Omental fat pad (tissue), 4 donors: ENCODE measurements at places on chromosomes 11 and 22. TPM values are rescaled to one million over a fixed set of nuclear protein-coding genes. Genes with fewer than 3 reads are reported as not detected.

GRCh38 chr22:45964372-45964771, 12.6 kb downstream of the WNT7B start:
- no peak for DNase-seq

GRCh38 chr11:93942176-93942575, 79.0 kb upstream of the HEPHL1 start:
- DNase-seq, result no peak

GRCh38 chr11:1303973-1304372, 5.5 kb downstream of the TOLLIP start:
- no peak for DNase-seq

DNA sequence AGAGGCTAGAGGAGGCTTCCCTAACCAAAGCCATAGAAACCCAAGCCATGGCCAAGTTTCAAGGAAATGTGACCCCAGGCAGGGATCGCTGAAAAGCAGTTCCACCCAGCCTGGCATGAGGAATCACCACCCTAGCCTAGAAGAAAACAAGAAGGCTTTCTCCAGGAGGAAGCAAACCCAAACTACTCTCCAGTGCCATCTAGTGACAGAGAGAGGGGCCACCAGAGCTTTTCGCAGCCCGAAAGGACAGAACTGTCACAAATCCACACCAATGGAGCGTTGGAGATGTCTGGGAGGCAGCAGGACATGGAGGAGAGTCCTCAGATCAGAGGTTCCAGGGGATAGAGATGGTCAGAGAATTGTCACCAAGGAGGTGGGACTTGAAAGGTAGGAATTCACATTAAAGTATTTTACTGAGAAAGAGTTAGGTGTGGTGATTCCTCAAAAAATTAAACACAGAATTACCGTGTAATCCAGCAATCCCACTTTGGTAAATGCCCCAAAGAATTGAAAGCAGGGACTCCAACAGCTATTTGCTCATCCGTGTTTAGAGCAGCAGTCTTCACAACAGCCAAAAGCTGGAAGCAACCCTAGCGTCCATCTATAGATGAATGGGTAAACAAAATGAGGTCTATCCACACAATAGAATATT, 67.3 kb upstream of the NUP50 start:
- no peak for DNase-seq

DNA sequence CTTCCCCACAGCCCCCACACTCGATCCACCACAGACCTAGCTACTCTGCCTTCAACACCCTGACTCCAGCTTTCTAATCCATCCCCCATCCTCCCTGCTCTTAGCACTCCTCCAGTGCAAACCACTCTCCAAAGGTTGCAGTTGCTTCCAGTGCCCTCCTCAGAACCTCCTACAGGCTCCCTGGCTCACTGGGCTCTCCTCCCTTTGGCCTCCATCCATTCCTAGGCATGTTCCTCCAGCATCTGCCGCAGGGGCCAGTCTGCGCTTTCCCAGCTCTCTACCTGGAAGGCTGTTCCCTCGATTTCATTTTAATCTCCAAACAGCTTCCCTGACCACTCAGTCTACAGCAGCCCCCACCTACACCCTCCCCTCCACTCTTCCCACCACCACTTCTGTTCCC, 133.8 kb downstream of the SPATA19 start:
- DNase-seq, result no peak

GRCh38 chr22:38959590-38959989, 2.2 kb downstream of the APOBEC3A start:
- DNase-seq, result no peak

DNA sequence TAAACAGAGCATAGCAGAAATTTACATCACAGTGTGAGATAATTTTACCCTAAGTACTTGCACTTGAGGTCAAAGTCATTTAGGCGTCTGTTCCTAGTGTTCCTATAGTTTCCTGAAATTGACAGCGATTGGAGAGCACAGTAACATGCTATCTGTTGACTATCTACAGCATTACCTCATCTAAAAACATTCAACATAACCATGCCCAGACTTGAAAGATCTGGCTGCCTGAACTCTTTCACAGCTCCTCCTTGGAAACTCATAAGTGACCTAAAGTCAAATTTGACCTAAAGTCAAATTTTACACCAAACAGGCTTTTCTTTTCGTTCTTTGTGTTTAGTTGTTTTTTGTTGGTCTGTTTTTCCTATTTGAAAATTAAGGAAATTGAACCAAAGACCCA, 233.8 kb upstream of the UBASH3B start:
- DNase-seq, result no peak

DNA sequence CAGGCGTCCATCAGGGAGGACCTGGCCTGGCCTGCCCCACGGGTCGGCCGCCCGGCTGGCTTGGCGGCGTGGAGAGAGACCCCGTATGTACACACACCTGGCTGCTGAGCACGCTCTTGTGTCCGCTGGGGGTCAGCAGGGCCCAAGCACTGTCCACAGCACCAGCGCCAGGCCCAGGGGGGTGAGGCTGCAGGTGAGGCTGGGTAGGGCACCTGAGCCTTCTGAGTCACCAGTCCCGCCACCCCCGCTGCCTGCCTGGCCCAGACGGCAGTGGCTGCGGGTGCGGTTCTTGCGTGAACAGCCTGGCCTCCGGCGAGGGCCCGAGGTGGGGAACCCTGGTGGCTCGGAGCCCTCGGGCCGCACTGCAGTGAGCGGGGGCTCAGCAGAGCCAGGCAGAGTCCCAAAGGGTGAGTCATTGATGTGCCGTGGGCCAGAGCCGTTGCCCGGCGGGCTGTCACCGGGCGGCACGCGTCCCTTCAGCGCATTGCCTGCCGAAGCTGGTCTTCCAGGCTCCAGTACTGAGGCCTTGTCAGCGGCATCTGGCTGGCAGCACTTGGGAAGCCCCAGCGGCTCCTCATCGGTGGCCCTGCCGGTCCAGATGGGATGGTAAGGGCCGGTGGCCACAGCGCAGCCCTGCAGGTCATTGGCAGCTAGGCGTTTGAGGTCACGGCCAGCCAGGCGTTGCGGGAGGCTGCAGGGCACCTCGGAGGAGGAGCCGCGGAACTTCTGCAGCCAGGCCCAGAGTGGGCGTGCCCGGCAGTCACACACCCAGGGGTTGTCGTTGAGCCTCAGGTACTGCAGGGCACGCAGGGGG, 26.3 kb downstream of the RTN4R start:
- no peak for DNase-seq

DNA sequence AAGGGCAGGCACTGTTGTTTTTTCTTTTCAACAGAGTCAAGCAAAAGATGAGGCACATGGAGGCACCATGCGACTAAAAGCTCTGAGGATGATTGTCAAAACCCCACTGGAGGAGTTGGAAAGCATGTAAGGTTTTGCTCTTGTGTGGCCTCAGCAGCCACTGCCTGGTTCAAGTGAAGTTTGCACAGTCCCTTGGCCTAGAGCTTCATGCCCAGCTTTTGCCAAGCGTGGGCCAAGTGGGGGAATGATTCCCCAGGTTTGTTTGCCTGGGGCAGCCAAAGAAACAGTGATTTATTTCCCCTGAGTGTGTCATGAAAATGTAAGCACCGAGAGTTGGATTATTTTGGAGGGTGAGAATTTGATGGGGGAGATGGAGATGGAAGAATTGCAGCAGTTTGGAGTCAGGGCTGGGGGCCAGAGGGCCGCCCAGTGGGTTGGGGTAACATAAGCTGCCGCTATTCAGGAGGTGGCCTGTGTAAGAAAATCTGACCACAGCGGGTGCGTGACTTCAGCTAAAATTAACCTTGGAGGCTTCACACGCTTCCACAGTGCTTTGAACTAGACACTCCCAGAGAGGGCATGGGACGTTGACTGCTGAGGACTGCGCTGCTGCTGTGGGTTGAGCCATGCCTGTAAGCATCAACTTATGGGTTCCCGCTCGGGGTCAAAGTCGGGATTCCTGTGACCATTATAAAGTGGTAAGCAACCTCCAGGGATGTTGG, 100.7 kb downstream of the NAV2 start:
- DNase-seq, result no peak

- no peak for DNase-seq
Measured at GRCh38 chr11:109806205-109806604, 287.0 kb upstream of the ZC3H12C start.

- no peak for DNase-seq
Measured at GRCh38 chr11:134555510-134555909, 143.5 kb upstream of the B3GAT1 start.

- DNase-seq, result no peak
Measured at GRCh38 chr11:12051287-12051662, 42.8 kb upstream of the DKK3 start.

Gene ZBTB3
- 6.2 TPM for total RNA-seq

Gene GLYAT
- total RNA-seq, result 3.5 TPM

Gene PRR33
- not detected for total RNA-seq

Gene CBX6
- total RNA-seq, result 59.6 TPM

Gene PIK3C2A
- 68.5 TPM for total RNA-seq

Gene HEPACAM
- total RNA-seq, result 37.3 TPM

Gene P4HA3
- 0.79 TPM for total RNA-seq

Gene ANKK1
- not detected for total RNA-seq

Gene DPAGT1
- 25.8 TPM for total RNA-seq

Gene TMEM86A
- total RNA-seq, result 4.7 TPM

Gene C11orf54
- 17.3 TPM for total RNA-seq

Gene PGA4
- 2.9 TPM for total RNA-seq
